ENCODE measurements at places on chromosomes 1 and 21.

DNA sequence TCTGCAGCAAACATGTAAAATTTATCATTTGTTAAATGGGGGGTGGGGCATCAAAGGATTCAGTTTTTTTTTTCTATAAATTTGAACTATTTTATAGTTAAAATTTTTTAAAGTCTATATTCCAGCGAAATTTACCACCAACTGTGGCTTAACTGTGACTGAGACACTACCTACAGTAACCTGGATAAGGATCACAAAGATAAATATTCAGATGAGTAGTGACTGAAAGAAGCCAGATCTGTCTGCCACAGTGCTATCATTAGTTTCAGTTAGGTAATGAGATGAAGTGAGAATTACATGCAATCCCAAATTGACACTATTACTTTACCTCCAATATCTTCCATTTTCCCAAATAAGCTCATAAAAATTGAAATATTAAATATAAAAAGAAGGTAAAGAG is 5.4 kb downstream of the SPATA6 start:
- no peak for DNase-seq

DNA sequence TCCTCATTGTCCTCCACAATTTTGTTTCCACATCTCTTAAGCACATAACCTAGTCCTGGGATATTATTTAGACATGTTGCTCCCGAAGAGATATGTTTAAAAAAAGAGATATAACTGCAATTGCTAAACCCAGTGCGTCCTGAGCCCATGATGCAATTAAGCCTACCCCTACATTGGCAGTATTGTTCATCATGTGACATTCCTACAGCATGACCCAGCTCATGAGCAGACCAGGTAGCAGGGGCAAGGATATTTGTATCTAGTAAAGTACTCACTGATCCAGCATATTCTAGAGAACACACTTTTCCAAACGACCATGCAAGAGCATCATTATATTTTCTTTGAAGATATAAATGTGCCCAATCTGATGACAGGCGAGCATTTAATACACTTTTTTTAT is 1.2 kb downstream of the ADAM30 start:
- DNase-seq: no peak

GRCh38 chr1:150049926-150050325 is 17.6 kb upstream of the VPS45 start:
- DNase-seq: no peak

- DNase-seq: no peak
Observed at GRCh38 chr1:18422076-18422777, 58.5 kb upstream of the KLHDC7A start.

DNA sequence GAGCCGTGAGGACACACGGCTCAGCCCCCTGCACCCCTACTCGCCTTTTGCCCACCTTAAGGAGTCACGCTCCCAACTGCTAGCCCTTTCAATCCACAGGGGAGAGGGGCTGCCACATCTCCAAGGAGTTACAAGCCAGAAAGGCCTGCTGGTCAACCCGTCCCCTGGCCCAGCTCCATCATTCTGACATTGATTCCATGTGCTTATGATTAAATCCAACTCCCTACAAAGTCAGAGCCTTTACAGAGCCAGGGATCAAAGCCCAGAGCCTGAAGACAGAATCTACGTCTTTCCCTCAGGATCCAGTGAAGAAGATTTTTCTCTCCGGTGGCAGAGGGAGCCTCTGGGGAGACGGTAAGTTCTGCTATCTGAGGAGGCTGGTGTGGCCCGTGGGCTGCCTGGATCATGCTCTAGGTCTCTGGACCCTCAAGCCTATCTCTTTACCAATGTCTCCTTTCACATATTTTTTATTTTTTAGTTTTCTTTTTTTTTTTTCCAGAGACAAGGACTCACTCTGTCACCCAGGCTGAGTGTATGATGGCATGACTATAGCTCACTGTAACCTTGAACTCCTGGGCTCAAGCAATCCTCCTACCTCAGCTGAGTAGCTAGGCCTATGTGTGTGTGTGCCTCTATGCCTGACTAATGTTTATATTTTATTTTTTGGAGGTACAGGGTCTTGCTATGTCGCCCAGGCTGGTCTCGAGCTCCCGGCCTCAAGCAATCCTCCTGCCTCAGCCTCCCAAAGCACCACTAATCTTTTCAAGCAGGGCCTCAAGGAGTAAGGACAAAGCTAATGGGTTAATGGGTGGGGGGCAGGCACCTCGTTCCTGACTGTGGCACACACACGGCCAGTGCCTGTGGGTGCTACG is 61.3 kb downstream of the SLC66A1 start:
- no peak for DNase-seq

DNA sequence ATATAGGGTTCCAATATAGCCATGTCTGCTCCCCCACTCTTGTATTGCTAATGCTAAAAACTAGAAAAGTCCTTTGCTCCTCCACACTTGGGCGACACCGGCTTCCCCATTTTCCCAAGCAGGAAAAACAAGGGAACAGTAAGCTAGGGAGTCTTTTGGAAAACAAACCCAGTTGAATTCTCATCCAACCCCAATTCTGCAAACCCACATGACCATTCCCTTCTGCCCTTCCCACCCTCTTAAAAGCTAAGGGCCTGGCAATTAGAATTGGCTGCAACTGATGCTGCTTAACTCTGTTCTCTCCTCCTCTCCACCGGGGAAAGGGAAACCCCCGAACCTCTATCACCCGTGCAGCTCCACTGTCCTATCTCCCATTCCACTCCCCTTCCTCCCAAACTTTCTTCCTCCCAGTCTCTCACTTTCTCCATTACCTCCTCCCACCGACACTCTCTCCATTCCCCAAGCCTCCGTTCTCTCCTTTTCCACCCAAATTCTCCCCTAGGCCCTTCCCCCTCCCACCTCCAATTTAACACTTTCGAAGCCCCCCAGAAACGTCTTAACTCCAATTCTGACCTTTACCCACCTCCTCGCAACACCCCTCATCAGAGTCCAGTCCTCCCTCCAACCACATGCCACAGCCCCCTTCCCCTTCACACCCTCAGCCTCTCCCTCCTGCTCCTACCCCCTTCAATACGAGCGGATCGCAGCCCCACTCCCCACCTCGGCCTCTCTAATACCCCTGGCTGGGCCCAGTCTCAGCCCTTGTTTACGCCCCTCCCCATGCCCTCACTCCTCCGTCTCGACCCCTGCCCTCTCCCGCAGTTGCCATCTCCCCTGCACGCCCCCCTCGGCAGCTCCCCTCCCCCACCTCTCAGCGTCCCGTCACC is 701 bp downstream of the DEDD start:
- DNase-seq: no peak

- DNase-seq: no peak
Observed at GRCh38 chr1:6133146-6133895, 46.8 kb downstream of the CHD5 start.

- DNase-seq: no peak
Observed at GRCh38 chr1:2981388-2981787, 39.9 kb upstream of the ACTRT2 start.

- DNase-seq: no peak
Observed at GRCh38 chr1:214553142-214553710, 1.8 kb upstream of the PTPN14 start.

DNA sequence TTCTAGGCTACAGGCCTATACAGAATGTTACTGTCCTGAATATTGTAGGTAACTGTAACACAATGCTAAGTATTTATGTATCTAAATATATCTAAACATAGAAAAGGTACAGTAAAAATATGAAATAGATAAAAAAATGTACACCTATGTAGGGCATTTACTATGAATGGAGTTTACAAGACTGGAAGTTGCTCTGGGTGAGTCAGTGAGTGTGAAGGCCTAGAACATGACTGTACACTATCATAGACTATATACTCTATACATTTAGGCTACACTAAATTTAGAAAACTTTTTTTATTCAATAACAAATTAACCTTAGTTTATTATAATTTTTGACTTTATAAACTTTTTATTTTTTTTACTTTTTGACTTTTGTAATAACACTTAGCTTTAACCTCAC is 136.9 kb downstream of the DUSP10 start:
- DNase-seq: no peak

DNA sequence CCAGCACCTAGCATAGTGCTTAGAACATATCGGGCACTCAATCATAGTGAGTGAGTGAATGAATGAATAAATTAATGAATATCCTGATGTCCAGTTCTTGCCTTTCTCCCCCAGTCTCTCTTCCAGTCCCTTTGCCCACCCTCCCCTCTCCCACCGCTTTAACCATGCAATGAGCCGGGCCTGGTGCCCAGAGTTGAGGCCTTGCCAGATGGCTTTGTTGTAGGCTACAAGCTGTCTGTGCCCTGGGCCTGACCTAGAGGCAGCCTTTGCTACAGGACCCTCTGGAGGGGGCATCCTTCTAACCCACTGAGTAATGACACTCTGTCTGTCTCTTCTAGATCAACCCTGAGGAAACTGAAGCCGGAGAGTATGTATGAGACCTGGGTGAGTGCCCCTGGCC is 6.9 kb downstream of the CASQ1 start:
- no peak for DNase-seq

DNA sequence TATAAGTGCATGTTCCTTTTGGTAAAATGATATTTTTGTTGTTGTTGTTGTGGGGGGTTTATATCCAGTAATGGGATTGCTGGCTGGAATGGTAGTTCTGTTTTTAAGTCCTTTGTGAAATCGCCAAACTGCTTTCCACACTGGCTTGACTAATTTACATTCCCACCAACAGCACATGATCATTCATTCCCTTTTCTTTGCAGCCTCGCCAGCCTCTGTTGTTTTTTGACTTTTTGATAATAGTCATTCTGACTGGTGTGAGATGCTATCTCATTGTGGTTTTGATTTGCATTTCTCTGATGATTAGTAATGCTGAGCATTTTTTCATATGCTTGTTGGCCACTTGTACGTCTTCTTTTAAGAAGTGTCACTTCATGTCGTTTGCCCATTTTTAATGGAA is 188.5 kb upstream of the CHRM3 start:
- DNase-seq: no peak

- DNase-seq: no peak
Observed at GRCh38 chr1:206982216-206982615, 12.0 kb upstream of the FCAMR start.

DNA sequence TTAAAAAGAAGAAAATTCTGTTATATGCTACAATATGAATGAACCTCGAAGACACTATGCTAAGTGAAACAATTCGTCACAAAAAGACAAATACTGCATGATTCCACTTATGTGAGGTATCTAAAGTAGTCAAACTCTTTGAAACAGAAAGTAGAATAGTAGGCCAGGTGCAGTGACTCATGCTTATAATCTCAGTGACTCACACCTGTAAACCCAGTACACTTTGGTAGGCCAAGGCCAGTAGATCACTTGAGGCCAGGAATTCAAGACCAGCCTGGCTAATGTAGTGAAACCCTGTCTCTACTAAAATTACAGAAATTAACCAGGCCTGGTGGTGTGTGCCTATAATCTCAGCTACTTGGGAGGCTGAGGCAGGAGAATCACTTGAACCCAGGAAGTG is 25.7 kb downstream of the EPHA10 start:
- no peak for DNase-seq

GRCh38 chr1:108897865-108898720 is 21.3 kb downstream of the GPSM2 start:
- DNase-seq: peak; percentile 46

DNA sequence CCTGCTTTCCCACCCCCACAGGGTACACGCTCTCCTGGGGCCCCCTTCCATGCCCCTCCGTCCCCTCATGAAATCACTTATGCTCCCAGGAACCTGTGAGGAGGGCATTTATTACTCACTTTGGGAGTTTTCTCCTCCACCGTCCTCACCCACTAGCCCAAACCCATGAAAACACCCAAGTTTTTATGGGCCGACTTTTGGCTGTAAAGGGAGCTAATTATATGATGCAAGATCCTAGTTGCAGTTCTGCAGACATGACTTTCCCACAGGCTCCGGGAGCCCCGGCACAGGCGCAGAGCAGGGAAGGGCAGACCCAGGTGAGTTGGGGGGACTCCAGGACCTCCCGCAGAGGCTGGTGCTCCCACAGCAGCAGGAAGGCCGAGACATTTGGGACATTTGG is 29.7 kb downstream of the EPHA2 start:
- no peak for DNase-seq

DNA sequence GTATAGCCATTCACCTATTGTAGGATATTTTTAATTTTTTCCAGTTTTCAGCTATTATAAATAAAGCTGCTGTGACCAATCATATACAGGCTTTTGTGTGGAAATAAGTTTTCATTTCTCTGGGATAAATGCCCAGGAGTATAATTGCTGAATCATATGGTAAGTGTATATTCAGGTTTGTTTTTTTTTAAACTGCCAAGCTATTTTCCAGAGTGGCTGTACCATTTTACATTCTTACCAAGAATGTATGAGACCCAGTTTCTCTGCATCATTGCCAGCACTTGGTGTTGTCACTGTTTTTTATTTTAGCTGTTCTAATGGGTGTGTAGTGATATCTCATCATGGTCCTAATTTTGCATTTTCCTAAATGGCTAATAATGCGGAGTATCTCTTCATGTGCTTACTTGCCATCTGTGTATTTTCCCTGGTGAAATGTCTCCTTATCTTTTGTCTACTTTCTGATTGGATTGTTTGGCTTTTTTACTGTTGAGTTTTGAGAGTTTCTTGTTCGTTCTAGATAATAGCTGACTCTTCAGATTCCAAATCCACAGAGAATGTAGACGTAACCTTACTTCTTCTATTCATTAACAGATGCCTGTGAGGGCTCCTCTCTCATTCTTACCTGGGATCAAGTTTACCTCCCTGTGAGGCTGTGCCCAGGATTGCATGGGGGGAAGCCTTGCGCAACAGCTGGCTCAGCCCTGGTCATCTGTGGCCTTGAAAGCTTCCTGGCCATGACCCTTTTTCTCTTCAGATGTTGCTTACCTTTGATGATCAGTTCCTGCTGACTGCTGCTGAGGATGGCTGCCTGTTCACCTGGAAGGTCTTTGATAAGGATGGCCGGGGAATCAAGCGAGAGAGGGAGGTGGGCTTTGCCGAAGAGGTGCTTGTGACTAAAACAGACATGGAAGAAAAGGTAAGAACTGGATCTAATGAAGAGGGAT is 42.6 kb downstream of the CFAP57 start:
- no peak for DNase-seq

GRCh38 chr1:46616277-46617107 is at the start of gene MOB3C:
TSS of gene MOB3C (minus strand) at chr1:46616811. CDS start at chr1:46613321, 3,490 bp downstream.
- DNase-seq: peak; percentile 32

GRCh38 chr21:33901412-33902288 is 14.0 kb downstream of the ATP5PO start:
- peak; percentile 35 for DNase-seq

GRCh38 chr1:18893120-18893519 is 9.2 kb downstream of the ALDH4A1 start:
- DNase-seq: no peak

DNA sequence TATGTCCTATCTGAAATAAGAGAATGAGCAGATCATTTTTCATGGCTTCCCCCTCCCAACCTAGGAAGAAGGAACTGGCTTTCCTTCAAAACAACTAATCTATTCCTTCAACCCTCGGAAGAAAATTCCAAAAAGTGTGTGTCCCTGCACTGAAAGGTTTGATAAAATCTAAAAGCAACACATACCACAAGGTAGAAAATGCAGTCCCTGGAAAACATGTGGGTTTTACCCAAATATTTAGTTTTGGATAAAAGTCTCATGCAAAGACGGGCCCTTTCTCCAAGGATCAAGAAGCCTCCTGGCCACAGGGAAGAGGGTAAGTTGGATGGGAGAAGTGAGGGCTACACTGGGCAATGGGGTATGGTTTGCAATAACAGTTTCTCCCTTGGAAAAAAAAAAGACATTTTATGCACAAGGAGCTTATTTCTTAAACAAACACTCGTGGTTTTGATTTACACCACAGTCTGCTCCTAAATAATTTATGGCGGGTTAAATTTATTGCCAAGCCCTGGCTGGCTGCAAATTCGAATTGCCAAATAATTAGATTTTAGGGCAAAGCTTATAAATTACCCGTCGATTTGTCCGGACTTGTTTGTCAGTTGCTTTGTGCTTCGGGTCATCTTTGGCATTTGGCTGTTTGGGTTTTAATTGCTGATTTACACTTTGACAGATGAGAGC is 28.9 kb downstream of the ERI3 start:
- peak; percentile 14 for DNase-seq
